H1 (cell line): ENCODE measurements at places on chromosomes 7 and 10. TPM values are rescaled to one million over a fixed set of nuclear protein-coding genes. Genes with fewer than 3 reads are reported as not detected.

DNA sequence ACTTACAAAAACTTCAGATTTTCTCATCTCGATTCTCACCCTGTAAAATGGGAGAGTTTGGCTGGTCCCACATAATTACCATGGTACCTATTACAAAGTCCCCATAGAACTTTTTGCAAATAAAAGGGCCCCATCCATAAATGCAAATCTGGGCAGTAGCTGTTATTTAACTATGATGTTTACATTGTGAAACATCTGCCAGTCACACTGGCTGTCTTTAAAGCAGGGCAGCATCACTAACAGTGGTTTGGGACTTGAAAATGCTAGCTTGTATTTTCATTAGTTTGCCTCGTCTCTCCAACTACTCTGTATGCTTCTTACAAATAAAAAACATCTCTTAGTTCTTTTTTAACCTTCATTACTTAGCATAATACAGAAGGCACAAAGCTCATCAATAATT is 240.7 kb downstream of the FZD1 start:
- no peak overlapping the region for H3K27ac ChIP-seq
- no peak for DNase-seq
- H3K27me3 ChIP-seq = no peaks in the 10 kb centered on the region
- no peaks in the 10 kb centered on the region for H3K4me1 ChIP-seq
- no peak overlapping the region for H3K4me3 ChIP-seq

DNA sequence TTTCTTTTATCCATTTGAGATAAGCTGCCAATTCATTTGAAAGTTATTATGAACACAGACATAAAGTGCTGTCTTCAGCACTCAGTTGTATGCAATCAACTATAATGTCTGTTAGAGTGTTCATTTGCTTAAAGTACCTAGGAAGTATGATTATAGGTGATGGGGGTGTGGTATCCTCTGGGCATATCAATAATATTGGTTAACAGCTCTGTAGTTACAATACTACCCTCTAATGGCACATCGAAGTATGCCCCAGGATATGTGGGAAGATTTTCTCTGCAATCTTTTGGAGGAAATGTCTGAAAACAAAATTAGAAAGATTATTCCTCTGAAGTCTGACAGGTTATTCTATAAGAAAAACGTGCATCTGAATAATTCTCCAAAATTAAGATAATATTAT is 429.7 kb downstream of the ARL4A start:
- H3K36me3 ChIP-seq = no peaks in the 10 kb centered on the region
- no peaks in the 10 kb centered on the region for H3K4me1 ChIP-seq
- DNase-seq = no peak
- no peak overlapping the region for H3K4me3 ChIP-seq

DNA sequence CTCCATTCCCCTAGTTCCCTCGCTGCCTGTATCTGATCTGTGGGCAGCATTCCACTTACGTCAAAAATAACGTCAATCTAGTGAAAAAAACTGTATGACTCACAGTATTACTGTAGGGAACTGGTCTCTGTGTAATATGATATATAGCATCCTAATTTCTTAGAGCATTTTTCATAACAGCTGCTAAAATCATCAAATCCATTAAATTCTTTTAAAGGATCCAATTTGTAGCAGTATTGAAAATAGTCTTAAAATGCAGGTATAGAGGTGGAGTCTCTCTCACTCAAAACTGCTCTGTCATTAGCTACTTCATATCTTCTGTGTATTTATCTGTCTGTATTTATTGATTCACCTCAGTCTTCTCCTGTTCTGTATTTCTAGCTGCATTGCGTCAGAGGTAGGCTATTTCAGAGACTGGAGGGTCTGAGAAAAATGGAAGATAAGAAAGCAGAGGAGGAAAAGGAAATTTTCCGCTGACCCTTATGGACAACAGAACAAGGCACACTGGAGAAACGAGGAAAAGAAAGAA is 59.9 kb downstream of the PON1 start:
- DNase-seq = no peak
- no peak overlapping the region for H3K4me3 ChIP-seq
- no peaks in the 10 kb centered on the region for H3K36me3 ChIP-seq

DNA sequence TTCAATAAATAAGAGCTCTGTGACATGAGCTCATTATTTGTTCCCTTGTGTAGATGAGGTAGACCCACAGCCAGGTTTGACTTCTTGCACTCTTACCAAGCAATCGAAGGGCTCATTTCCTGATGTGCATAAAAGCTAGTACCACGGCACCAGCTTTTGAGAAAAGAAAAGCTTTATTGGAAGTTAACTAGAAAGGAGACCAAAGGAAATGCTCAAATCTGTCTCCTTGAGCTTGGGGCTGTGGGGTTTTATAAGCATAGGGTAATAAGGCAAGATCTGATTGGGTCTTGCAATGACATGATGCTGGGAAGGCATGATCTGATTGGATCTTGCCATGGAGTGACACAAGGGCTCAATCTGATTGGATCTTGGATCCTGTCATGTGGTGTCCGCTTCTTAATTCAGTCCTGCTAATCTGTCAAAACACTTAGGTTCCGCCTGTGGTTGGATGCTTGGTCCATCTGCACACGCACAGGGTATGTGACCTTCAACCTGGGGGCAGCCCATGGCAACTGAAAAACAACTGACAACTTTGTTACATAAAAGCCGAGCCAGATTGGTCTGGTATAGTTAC is 47.8 kb upstream of the FRMD4A start:
- no peaks in the 10 kb centered on the region for H3K36me3 ChIP-seq
- no peak overlapping the region for H3K4me3 ChIP-seq
- H3K27me3 ChIP-seq = no peaks in the 10 kb centered on the region
- H3K27ac ChIP-seq = no peak overlapping the region
- DNase-seq = no peak

- no peak overlapping the region for H3K27ac ChIP-seq
- no peaks in the 10 kb centered on the region for H3K36me3 ChIP-seq
Measured at GRCh38 chr10:50231515-50232260, 19.6 kb downstream of the ASAH2 start.

GRCh38 chr10:132891368-132891767 is 51.0 kb downstream of the CFAP46 start:
- no peak overlapping the region for H3K27ac ChIP-seq
- no peaks in the 10 kb centered on the region for H3K36me3 ChIP-seq
- H3K4me1 ChIP-seq = peaks cover 13% of the 10 kb centered on the region
- no peak overlapping the region for H3K4me3 ChIP-seq

- H3K4me1 ChIP-seq = no peaks in the 10 kb centered on the region
- no peak overlapping the region for H3K27ac ChIP-seq
- H3K4me3 ChIP-seq = no peak overlapping the region
- H3K36me3 ChIP-seq = no peaks in the 10 kb centered on the region
- no peaks in the 10 kb centered on the region for H3K27me3 ChIP-seq
Measured at GRCh38 chr7:82364048-82364447, 79.5 kb downstream of the CACNA2D1 start.

DNA sequence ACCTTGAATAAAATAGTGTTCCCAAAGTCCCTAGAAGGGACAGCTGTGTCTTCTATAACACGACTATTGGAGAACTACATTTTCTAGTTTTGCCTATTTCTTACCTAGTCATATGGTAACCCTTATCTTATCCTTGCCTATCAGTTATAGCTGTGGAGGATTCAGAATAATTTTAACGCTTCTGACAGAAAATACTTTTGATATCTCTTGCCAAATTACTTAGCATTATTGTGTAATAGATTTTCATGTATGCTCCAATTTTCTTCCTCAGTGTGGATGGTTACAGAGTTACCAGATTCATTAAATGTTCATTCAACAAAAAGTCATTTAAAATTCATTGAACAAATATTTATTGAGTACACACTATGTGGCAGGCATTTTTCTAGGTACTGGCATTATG is 34.6 kb upstream of the LSM8 start:
- DNase-seq = no peak
- H3K27ac ChIP-seq = no peak overlapping the region
- H3K27me3 ChIP-seq = no peaks in the 10 kb centered on the region
- H3K4me3 ChIP-seq = no peak overlapping the region
- peaks cover 5% of the 10 kb centered on the region for H3K4me1 ChIP-seq

- H3K4me3 ChIP-seq = no peak overlapping the region
- H3K27ac ChIP-seq = no peak overlapping the region
- H3K27me3 ChIP-seq = no peaks in the 10 kb centered on the region
- no peak for DNase-seq
- H3K36me3 ChIP-seq = no peaks in the 10 kb centered on the region
- H3K4me1 ChIP-seq = no peaks in the 10 kb centered on the region
Measured at GRCh38 chr10:77043420-77043763, 594.2 kb downstream of the KCNMA1 start.

Gene NUTM2D
- 1.5 and 2.2 TPM in 2 replicates for total RNA-seq

Gene CUBN
- 0.04 TPM in 2 replicates for total RNA-seq

Gene HTR7
- total RNA-seq = 24.6 and 26.9 TPM in 2 replicates

Gene TEX36
- not detected in 2 replicates for total RNA-seq

Gene TBX20
- 0.26 and 0.29 TPM in 2 replicates for total RNA-seq

Gene TAS2R4
- total RNA-seq = 1.3 TPM in 2 replicates

Gene RAMP3
- 0.88 and 0.92 TPM in 2 replicates for total RNA-seq
